ENCODE measurements at places on chromosomes 11 and 22. TPM values are rescaled to one million over a fixed set of nuclear protein-coding genes. Genes with fewer than 3 reads are reported as not detected.

GRCh38 chr11:94855666-94856065 lies 87.5 kb downstream of the AMOTL1 start:
- DNase-seq, result no peak
- H3K4me3 ChIP-seq, result no peak overlapping the region
- H3K27ac ChIP-seq, result no peak overlapping the region
- peaks cover 14% of the 10 kb centered on the region for H3K36me3 ChIP-seq
- H3K4me1 ChIP-seq, result no peaks in the 10 kb centered on the region

DNA sequence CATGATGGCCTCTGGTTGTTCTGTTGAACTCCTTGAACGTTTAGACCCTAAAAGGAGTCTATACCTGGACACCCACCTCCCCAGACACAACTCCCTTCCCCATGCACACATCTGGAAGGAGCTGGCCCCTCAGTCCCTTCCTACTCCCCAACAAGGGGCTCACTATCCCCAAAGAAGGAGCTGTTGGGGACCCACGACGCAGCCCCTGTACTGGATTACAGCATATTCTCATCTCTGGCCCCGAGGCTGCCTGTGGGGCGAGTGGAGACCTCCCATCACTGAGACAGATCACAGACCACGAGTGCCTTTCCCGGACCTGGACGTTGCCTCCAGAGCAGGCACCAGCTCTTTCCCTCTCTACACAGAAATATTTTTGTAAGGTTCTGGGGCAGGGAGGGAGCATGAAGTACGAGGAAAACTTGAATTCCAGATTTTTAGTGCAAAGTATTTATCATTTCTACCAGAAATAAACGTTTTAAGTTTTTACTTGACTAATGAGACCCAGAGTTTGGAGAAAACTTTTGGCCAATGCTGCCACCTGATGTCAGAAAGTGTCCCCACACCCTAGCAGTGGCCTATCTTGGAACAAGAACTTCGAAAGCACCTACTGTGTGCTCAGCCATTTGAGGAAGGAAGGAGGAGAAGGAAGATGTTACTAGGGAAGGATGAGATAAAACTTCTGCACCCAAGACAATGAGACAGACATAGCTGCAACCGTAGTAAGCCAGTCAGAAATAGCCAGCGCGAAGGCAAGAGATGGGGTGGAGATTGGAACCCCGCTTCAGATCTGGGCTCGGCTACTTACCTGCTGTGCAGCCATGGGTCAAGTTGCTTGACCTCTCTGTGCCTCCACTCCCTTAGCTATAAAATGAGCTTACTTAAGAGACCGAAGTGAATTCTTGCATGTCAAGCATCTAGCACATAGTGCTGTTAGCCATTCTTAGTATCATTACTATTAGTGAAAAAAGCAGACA lies 10.2 kb upstream of the POU2F3 start:
- no peaks in the 10 kb centered on the region for H3K36me3 ChIP-seq
- no peaks in the 10 kb centered on the region for H3K27me3 ChIP-seq
- H3K4me3 ChIP-seq, result no peak overlapping the region
- no peaks in the 10 kb centered on the region for H3K4me1 ChIP-seq

GRCh38 chr11:116420770-116421528 lies 351.8 kb downstream of the BUD13 start:
- no peaks in the 10 kb centered on the region for H3K36me3 ChIP-seq
- H3K27ac ChIP-seq, result no peak overlapping the region
- H3K4me3 ChIP-seq, result no peak overlapping the region
- DNase-seq, result no peak
- H3K4me1 ChIP-seq, result no peaks in the 10 kb centered on the region
- H3K27me3 ChIP-seq, result peaks cover 13% of the 10 kb centered on the region

DNA sequence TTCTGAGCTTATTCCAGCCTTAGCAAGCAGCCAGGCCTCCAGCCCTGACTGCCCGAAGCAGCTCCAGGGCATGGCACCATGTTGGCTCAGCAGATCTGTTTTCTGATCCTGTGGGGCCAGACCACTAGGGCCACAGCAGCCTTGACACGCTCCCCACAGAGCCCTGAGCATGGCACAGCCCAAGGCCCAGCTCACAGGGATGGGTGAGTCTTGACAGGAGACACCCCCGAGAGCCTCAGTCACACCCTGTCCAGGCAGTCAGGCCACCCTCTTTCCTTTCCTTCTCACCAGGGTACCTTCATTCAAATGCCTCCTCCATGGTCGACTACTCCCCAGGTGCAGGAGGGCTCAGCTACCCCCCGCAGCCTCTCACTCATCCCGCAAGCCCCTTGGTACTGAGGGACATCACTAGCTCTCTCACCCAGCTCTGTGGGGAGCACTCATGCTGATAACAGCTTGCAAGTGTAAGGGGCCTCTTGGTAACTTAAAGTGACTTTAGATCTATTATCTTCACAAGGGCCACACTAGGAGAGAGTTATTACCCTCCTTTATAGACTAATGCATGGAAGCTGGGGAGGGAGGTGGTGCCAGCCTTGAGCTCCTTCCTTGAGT lies 3.9 kb upstream of the CDC42BPG start:
- DNase-seq, result no peak
- peak overlapping the region; percentile 64 for H3K4me3 ChIP-seq
- H3K27ac ChIP-seq, result peak overlapping the region; percentile 89

GRCh38 chr11:104073950-104074705 lies 37.7 kb downstream of the DDI1 start:
- H3K27ac ChIP-seq, result no peak overlapping the region
- peaks cover 1% of the 10 kb centered on the region for H3K27me3 ChIP-seq
- peaks cover 48% of the 10 kb centered on the region for H3K4me1 ChIP-seq
- no peak for DNase-seq
- no peaks in the 10 kb centered on the region for H3K36me3 ChIP-seq

DNA sequence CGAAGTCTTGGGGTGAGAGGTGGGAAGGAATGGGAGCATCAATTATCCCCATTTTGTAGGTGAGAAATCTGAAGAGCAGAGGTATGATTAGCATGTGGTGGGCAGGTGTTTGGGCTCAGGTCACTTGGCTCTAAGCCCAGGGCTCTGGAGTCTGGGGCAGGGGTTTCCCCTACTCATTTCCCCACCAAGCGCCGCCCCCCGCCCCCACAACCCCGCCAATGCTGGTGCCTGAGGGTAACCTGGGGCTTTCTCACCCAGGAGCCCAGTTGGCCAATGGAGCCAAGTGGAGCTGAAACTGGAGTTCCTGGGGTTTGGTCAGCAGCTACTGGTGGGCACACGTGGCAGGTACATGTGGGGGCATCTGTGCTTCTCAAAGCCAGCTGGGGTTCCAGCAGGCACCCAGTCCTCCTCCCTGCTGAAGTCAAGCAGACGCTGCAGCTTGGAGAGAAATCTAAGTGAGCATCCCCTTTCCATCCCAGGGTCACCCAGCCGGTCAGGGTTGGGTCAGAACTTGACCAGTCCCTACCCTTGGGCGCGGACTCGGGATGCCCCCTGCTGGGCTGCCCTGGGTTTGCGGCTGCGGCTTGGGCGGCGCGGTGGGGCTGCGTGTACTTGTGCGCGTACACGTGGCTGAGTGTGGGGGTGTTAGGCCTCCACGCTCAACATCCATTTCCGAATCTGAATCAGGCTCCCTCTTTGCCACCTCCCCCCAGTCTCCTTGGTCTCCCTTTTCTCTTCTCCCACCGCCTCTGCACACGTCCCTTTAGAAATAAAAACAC lies 1.7 kb upstream of the CHRM1 start:
- H3K27me3 ChIP-seq, result peaks cover 39% of the 10 kb centered on the region
- no peaks in the 10 kb centered on the region for H3K36me3 ChIP-seq
- no peak overlapping the region for H3K27ac ChIP-seq
- peaks cover 14% of the 10 kb centered on the region for H3K4me1 ChIP-seq

DNA sequence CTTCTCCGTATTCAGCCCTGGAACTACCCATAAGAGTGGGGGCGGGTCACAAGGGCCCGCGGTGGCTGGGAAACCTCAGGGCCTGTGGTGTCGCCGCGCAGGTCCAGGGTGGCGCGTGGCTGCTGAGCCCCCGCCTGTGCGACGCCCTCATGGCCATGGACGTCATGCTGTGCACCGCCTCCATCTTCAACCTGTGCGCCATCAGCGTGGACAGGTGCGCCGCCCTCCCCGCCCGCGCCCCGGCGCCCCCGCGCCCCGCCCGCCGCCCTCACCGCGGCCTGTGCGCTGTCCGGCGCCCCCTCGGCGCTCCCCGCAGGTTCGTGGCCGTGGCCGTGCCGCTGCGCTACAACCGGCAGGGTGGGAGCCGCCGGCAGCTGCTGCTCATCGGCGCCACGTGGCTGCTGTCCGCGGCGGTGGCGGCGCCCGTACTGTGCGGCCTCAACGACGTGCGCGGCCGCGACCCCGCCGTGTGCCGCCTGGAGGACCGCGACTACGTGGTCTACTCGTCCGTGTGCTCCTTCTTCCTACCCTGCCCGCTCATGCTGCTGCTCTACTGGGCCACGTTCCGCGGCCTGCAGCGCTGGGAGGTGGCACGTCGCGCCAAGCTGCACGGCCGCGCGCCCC lies 2.4 kb downstream of the DRD4 start:
- no peaks in the 10 kb centered on the region for H3K36me3 ChIP-seq
- no peak overlapping the region for H3K4me3 ChIP-seq
- no peaks in the 10 kb centered on the region for H3K4me1 ChIP-seq
- no peak for DNase-seq
- peaks cover 8% of the 10 kb centered on the region for H3K27me3 ChIP-seq

- no peak overlapping the region for H3K27ac ChIP-seq
- no peaks in the 10 kb centered on the region for H3K36me3 ChIP-seq
- H3K4me1 ChIP-seq, result no peaks in the 10 kb centered on the region
- no peaks in the 10 kb centered on the region for H3K27me3 ChIP-seq
These were observed 261.9 kb downstream of the DCDC1 start for GRCh38 chr11:31107649-31108048.

DNA sequence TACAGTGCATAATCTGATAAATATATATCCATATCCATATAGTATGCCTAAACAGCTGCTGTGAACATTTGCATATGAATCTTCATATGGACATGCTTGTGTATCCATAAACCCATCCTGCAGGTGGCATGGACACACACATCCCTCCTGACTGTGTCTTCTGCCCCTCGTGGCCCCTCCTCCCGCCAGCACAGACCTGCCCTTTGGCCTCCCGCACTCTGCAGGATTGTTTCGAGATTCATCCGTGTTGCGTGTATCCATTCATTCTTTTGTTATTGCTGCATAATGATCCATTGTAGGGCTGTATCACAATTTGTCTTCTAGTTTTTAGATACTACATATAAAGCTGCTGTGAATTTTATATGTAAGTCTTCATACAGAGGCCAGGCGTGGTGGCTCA lies 24.0 kb downstream of the ZBED4 start:
- H3K36me3 ChIP-seq, result no peaks in the 10 kb centered on the region
- H3K27ac ChIP-seq, result no peak overlapping the region
- H3K4me1 ChIP-seq, result peaks cover 30% of the 10 kb centered on the region
- peaks cover 9% of the 10 kb centered on the region for H3K27me3 ChIP-seq

- H3K4me3 ChIP-seq, result no peak overlapping the region
- H3K4me1 ChIP-seq, result no peaks in the 10 kb centered on the region
- H3K27me3 ChIP-seq, result peaks cover 4% of the 10 kb centered on the region
- H3K36me3 ChIP-seq, result no peaks in the 10 kb centered on the region
- DNase-seq, result no peak
These were observed 66.3 kb downstream of the C11orf91 start for GRCh38 chr11:33634291-33634834.

DNA sequence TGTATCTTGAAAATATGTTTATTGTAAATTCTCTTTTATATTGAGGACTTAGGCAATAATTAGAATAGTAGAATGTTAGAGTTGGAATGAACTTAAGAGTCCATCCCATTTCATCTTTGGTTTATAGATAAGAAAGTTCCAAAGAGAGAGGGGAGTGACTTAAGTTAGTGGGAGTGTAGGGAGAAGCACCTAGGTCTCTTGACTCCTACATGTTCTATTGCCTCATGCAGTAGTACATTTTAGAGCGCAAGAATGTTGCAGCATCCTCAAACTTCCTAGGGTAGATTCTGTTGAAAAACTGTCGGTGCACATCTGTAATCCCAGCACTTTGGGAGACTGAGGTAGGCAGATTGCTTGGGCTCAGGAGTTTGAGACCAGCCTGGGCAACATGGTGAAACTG lies 8.7 kb downstream of the RRM1 start:
- DNase-seq, result no peak
- no peak overlapping the region for H3K27ac ChIP-seq
- H3K36me3 ChIP-seq, result peaks cover 15% of the 10 kb centered on the region
- no peak overlapping the region for H3K4me3 ChIP-seq

- no peak overlapping the region for H3K27ac ChIP-seq
- H3K4me1 ChIP-seq, result no peaks in the 10 kb centered on the region
- no peaks in the 10 kb centered on the region for H3K36me3 ChIP-seq
- H3K27me3 ChIP-seq, result peaks cover 2% of the 10 kb centered on the region
These were observed 17.0 kb downstream of the THY1 start for GRCh38 chr11:119406005-119406404.

- H3K36me3 ChIP-seq, result no peaks in the 10 kb centered on the region
- H3K27ac ChIP-seq, result no peak overlapping the region
- H3K4me1 ChIP-seq, result no peaks in the 10 kb centered on the region
- H3K4me3 ChIP-seq, result no peak overlapping the region
- DNase-seq, result no peak
These were observed 176.9 kb downstream of the NAV2 start for GRCh38 chr11:19889531-19889930.

- DNase-seq, result no peak
- H3K27ac ChIP-seq, result no peak overlapping the region
- no peaks in the 10 kb centered on the region for H3K4me1 ChIP-seq
These were observed 32.6 kb downstream of the KREMEN1 start for GRCh38 chr22:29105468-29105867.

DNA sequence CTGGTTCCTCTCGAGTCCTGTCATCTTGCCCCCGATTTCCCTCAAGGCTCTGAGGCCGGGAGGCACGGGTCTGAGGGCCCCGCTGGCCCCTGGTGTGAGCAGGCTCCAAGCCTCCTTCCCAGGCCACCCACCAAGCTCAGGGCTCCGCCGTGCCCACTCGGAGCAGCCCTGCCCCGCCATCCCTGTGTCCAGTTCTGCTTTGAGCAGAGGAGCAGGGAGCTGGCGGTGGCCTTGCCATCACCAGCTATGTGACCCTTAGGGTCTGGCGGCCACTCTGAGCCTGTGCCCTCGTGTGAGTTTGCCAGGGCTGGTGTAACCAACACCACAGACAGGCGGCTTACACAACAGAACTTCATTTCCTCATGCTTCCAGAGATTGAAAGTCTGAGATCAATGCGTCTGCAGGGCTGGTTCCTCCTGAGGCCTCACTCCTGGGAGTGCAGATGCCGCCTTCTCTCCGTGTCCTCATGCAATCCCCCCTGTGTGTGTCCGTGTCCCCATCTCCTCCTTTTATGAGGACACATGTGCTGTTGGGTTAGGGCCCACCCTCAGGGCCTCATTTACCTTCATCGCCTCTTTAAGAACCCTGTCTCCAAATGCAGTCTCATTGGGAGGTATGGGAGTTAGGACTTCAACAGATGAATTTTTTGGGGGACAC lies 36.5 kb upstream of the CELSR1 start:
- no peak for DNase-seq
- no peaks in the 10 kb centered on the region for H3K27me3 ChIP-seq
- H3K27ac ChIP-seq, result no peak overlapping the region
- peaks cover 23% of the 10 kb centered on the region for H3K4me1 ChIP-seq
- peak overlapping the region; percentile 50 for H3K4me3 ChIP-seq

Gene ELFN2
- polyA plus RNA-seq, result 0.04 TPM

Gene GNG3
- polyA plus RNA-seq, result not detected

Gene UBQLN3
- polyA plus RNA-seq, result not detected

Gene OR56B4
- polyA plus RNA-seq, result not detected

Gene SLC22A9
- not detected for polyA plus RNA-seq
